ENCODE measurements at places on chromosomes 16 and 17. TPM values are rescaled to one million over a fixed set of nuclear protein-coding genes. Genes with fewer than 3 reads are reported as not detected.

Gene NPIPA5
- polyA plus RNA-seq: 18.6 TPM

Gene WFDC1
- polyA plus RNA-seq: 1.8 TPM

Gene G6PC1
- not detected for polyA plus RNA-seq

DNA sequence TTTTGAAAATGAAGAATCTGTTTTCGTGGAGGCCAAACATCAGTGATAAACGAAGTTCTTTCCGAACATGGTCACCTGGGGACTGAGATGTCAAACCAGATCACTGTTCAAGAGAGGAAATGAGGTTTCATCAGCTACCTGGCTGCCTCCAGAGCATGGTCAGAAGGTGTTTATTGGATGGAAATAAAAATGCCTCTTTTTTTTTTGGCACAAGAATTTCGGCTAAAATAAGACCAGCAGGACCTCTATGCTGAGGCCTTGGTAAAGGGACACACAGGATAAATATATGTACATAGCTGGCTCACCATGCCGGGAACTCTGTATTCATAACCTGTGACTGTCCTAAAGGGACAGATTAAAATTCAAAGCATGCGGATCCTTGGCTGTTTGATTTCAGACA is 135.3 kb downstream of the UTP18 start:
- DNase-seq: no peak

DNA sequence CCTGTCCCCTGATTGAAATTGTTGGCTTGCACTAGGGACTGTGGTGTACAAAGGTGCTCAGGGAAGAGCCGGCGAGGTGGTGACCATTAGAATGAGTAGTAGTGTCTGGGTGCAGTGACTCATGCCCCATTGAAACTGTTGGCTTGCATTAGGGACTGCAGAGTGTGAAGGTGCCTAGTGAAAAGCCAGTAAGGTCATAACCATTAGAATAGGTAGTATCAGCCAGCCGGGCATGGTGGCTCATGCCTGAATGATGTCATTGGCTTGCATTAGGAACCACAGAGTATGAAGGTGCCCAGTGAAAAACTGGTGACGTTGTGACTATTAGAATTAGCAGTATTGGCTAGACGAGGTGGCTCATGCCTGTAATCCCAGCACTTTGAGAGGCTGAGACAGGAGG is 78.9 kb downstream of the ABCC6 start:
- DNase-seq: no peak

DNA sequence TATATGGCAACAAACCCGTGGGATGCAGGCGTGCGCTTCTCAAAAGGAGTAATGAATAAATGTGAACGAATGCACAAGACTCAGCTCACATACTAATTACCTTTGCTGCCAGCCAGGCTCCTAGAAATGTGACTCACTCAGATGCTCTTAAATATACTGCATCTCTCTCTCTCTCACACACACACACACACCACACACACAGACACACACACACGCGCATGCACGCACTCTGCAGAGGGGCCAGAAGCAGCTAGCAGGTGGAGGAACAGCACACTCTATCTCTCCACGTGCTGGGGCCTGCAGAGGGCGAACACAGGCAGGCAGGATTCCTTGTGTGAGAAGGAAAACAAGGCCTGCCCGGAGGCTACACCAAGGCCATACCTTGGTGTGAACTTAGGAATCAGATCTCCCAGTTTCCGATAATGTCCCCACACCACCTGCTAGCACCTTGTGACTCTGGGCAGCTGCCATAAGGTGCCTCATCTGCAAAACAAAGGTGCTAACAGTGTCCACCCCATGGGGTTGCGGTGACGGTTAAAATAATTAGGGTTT is 5.3 kb downstream of the GPRC5B start:
- DNase-seq: no peak

DNA sequence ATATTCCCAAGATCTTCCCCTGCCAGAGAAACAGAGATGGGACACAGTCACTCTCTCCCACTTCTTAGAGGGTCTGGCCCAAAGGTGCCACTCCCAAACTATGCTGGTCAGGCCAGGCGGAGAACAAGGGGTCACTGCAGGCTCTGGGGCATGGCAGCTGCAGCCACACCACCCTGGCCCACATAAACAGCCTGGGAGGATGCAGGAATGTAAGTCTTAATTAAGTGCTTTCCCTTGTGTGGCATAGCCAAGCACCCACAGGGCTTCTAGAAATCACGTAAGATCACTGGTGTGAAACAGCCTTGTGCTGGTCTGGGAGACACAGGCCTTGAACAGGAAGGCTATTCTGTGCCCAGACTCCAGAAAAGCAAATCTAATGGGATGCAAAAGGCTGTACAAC is 31.5 kb downstream of the ABCC12 start:
- DNase-seq: no peak

- no peak for DNase-seq
Observed at GRCh38 chr16:9072806-9073341, 18.6 kb upstream of the HAPSTR1 start.
